ENCODE measurements at places on chromosomes 11 and 22. TPM values are rescaled to one million over a fixed set of nuclear protein-coding genes. Genes with fewer than 3 reads are reported as not detected.

OR52E8 gene
- total RNA-seq: not detected

C11orf86 gene
- total RNA-seq: not detected

HORMAD2 gene
- not detected for total RNA-seq

SMIM38 gene
- not detected for total RNA-seq

HOATZ gene
- total RNA-seq: not detected

SPDYC gene
- not detected for total RNA-seq

SUSD2 gene
- total RNA-seq: 0.13 TPM

ARHGAP8 gene
- total RNA-seq: not detected

SAA4 gene
- total RNA-seq: not detected

Measured in thoracic aorta endothelial cell (primary cell).